ENCODE measurements at places on chromosomes 4 and X. TPM values are rescaled to one million over a fixed set of nuclear protein-coding genes. Genes with fewer than 3 reads are reported as not detected.

PNMA3 gene
- total RNA-seq = 0.90 TPM

GRCh38 chr4:120557372-120557771, 365.2 kb downstream of the PRDM5 start:
- DNase-seq = no peak

IL2 gene
- total RNA-seq = not detected

DNA sequence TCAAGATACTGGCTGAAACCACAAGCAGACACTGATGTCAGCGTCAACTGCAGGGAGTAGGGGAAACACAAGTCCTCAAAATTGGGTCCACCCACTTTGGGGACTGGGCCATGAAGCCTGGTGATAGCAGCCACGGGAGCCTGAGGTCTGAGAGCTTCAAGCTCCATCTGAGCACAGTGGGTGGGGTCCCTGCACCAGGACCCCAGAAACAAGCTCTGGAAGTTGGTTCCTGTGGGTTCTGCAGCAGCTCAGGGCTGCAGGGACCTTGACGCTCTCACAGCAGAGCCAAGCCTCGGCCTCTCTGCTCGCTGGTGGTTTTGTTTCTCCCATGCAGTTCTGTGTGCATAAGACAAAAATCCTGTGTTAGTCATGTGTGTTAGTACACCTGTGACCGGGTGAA, 54.5 kb downstream of the CPLX1 start:
- DNase-seq = no peak

NKX3-2 gene
- total RNA-seq = 2.4 TPM

- DNase-seq = no peak
These were observed 1496.4 kb downstream of the RPA4 start for GRCh38 chrX:98380106-98380505.

DGKK gene
- 9.6 TPM for total RNA-seq

DNA sequence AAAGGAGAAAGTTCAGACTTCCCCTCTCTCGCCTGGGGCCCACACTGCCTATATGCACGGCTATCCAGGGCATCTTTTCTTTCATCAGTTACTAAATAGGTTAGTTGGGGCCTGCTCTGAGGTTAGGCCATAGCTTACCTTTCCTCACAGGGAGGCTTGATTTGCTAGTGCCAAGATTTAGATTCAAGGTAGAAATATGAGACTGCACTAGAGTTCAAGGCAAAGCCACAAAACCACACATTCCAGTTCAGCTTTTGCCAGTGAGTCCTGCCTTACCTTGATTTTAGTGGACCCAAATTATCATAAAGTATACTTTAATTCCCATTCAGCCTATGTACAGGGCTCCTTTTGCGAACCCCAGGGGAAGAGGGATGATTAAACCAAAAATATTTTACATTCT, 762.8 kb downstream of the PDHA2 start:
- no peak for DNase-seq

MTHFD2L gene
- total RNA-seq = 11.3 TPM

CTAG1B gene
- not detected for total RNA-seq

SLC25A14 gene
- 19.3 TPM for total RNA-seq

GRCh38 chrX:136629084-136629750, 18.7 kb upstream of the CD40LG start:
- no peak for DNase-seq

DNA sequence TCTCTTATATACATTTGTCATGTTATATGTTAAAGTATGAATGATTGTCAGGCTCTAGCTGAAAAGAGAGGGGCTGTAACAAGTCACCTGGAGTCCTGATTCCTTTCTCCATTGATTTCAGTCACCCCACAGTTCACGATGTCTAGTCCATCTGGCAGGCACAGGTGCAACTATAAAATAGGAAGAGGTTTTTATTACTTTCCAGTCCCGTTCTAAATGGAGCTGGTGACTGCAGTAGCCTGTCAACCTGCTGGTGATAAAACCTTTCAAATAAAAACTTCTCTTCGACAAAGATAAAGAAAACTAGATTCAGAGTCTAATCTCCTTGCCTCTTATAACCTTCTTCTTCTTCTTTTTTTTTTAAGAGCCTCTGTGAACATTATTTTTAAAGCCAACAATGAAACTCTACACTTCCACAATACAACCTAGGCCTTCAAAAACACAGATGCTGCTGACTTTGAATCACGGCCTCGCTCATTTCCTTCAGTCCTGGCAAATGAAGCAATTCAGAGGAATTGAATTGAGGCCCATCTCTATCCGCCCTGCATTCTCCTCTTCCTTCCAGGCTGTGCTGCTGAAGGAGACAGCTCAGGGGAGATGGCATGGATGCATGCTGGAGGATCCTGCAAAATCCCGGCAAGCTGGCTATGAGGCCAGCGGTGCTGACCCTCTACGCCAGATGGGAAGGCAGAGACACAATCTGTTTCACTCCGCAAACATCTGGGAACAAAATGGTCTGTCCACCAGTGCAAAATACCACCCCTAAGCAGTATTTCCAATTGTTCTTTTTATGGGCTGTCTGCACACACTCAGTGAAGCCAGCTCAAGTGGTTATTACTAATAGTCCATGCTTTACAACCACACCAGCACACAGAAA, 27.3 kb upstream of the CDKN2AIP start:
- no peak for DNase-seq

DNA sequence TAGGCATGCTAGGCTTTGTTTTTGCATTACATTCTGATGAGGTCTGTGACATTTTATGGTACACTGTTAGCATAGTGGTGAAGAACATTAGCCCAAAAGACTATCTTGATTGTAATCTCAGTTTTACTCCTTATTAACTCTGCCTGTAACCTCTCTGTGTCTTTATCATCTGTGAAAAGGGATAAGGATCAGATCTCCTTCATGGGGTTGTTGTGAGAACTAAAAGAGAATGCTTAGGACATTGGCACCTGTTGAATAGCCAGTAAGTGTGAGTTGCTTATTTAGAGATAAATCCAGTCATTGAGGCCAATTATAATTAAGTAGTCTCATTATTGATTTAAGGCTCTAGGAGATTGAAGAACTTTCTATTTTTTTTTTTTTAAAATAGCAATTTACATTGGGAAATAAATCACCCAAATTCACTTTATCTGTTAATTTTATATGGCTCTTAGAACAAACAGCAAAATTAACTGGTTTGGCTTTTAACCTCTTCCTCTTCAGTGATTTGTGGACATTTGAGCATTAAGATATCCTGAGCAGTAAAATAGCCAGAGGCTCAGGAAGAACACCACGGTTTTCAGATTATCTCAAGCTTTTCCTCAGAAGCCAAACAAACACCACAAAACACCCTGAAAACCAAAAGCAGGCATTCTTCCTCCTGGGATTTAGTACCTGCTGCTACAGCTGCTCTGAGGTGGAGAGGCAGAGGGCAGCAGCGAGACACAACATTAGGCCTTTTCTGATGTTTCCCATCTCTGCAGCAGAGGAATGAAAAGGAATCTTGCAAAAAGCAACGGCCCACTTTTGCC, 192.9 kb downstream of the ARHGAP10 start:
- peak; percentile 59 for DNase-seq

- DNase-seq = no peak
These were observed 153.1 kb downstream of the AMELX start for GRCh38 chrX:11446336-11446735.

DNA sequence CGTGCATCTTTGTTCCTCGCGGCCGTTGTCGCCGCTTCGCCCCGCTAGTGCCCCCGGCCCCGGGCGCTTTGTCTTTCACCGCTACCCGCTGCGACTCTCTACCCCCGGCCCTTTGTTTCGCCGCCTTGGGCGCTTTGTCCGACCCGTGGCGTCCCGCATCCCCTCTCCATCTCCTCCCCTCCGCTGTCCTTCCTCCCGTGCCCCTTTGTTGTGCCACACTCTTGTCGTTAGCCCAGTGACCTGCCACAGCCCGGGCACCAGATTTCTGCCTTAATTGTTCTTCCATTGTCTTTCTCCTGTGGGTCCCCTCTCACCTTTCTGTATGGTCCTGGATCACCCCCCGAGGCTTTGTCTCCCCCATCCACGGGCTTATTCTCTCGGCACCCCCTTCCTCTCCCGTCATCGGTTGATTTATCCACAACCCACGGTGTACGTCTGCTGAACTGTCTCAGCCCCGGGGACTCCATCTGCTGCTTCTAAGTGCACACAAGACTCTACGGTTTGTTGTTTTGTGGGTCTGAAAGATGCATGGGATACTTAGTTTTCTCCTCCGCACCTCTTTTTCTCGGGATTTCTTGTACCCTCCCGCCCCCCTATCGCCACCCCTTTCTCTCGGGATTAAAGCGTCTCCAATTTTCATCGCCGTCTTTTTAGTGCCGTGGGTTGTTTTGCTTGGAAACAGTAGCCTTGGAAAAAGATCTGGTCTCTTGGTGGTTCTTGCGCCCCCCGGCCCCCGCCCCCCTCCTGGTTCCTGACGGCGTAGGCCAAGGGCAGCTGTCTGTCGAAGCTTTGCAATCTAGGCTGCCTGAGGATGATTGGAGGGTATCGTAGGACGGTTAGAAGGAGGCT, 783 bp downstream of the RBPJ start:
- peak; percentile 45 for DNase-seq
